ENCODE measurements at places on chromosomes 5 and 9.

GRCh38 chr5:76790632-76791290 is 28.1 kb upstream of the F2RL1 start:
- no peak for DNase-seq

- DNase-seq: no peak
Measured at GRCh38 chr5:64292611-64293215, 127.1 kb downstream of the RNF180 start.

DNA sequence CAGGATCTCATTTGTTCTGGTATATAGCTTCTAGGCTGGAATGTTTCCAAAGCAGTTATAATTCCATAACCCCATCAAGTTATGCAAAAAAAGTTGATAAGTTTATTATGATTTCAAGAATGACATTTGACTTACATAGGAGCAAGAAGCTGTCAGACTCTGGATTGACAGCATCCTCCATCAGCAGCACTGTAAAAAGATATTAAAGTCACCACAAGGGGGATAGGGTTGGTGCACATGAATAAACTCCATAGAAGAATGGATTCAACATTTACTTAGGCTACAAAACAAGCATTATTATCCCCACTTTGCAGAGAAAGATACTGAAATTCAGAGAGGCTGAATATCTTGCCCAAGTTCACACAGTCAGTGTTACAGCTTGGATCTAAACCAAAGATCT is 208.9 kb upstream of the SLC30A5 start:
- DNase-seq: no peak

DNA sequence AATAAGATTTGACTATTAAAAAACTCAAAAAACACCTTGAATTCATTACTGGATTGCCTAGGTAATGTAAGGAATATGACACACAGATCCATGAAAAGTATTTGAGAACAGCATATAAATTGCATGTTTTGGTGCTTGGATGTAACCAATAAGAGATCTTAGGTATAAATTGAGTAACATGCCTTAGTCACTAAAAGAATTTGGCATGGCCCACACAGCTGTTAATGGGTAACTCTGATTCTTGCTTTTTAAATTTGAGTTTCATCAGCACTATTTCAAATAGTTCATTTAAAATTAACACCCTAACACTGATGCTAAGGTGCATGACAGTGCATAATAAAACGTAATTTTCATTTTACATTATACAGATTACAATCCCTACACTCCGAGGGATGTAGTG is 779.3 kb upstream of the WWC1 start:
- no peak for DNase-seq

GRCh38 chr5:151740336-151740942 is 18.0 kb downstream of the ATOX1 start:
- DNase-seq: peak; percentile 90

DNA sequence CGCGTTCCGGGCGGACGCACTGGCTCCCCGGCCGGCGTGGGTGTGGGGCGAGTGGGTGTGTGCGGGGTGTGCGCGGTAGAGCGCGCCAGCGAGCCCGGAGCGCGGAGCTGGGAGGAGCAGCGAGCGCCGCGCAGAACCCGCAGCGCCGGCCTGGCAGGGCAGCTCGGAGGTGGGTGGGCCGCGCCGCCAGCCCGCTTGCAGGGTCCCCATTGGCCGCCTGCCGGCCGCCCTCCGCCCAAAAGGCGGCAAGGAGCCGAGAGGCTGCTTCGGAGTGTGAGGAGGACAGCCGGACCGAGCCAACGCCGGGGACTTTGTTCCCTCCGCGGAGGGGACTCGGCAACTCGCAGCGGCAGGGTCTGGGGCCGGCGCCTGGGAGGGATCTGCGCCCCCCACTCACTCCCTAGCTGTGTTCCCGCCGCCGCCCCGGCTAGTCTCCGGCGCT is at the start of gene DAPK1:
Gene DAPK1, plus strand, starts transcription at position 264 of the 442 bp plus-strand sequence. CDS start 1,211 bp downstream, outside the sequence.
- DNase-seq: peak; percentile 91

DNA sequence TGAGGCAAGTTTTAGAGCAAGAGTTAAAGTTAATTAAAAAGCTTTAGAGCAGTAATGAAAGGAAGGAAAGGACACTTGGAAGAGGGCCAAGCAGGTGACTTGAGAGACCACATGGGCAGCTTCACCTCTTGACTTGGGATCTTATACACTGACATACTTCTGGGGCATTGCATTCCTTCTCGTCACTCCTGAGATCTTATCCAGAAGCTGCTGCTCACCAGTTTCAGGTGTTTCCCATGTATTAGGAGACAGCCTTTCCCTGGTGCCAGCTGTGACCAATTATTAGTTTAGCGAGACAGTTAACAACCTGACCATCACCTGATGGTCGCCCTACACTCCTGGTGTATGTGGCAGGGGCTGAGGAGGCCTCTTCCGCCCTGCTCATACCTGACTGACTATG is 382.1 kb downstream of the KDM4C start:
- DNase-seq: no peak

DNA sequence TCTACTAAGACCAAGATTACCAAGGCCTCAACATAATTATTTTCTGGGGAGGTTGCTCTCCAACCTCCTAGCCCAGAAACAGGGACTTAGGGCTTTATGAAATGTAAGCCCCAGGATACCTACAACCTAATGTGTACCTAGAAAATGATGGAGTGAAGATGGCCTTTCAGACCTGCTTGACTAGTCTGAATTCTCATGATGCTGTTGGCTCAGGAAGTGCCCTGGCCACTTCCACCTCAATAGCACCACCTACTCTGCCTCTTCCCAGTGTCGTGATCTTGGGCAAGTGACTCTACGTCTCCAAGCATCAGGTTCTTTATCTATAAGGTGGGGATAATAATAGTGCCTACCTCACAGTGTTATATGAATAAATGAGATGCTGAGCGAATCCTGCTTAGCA is 57.9 kb upstream of the GARNL3 start:
- no peak for DNase-seq

GRCh38 chr5:147704544-147704943 is 78.0 kb downstream of the JAKMIP2 start:
- no peak for DNase-seq

- DNase-seq: no peak
Measured at GRCh38 chr5:180607861-180608571, 16.7 kb upstream of the SCGB3A1 start.

DNA sequence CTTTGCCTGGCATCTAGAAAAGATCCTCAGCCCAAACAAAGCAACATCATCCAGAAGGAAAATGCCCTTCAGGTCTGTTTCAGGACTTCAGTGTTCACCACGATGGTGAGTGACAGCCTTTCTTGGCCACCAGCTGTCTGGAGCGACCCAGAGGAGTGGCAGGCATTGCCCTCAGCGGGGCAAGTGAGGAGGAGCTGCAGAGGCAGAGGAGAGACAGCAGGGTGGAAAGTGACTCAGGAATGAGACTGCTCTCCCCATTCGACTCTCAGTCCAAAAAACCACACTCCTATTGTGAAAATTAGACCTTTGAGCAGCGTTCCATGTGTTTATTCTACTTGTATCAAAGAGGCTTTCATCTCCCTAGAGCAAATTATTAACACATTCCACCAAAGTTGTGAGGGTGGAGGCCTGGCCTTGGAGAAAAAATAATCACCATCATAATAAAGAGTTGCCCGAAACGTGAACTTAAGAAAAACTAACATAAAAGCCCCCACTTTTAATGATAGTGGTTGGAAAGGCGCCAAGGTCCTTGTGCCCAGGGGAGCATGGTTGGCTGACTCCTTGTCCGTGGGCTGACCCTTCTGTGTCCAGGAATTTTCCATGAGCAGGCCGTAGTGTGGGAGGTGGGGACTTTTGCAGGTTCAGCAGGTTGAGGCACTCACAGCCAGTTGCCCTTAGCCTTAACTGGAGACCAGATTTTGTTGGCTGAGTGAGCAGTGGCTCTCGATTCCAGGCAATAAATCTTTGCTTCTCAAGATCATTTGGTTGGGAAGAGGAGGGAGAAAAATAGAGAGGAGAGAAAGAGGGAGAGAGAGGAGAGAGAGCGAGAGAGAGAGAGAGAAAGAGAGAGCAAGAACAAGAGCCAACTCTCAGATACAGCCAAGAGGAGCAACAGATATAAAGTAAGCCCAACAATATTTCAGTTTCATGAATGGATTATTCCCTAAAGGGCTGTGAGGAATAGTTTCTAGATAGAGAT is 125.9 kb upstream of the ANKRD55 start:
- DNase-seq: no peak

- no peak for DNase-seq
Measured at GRCh38 chr5:37601163-37601562, 222.0 kb downstream of the WDR70 start.

DNA sequence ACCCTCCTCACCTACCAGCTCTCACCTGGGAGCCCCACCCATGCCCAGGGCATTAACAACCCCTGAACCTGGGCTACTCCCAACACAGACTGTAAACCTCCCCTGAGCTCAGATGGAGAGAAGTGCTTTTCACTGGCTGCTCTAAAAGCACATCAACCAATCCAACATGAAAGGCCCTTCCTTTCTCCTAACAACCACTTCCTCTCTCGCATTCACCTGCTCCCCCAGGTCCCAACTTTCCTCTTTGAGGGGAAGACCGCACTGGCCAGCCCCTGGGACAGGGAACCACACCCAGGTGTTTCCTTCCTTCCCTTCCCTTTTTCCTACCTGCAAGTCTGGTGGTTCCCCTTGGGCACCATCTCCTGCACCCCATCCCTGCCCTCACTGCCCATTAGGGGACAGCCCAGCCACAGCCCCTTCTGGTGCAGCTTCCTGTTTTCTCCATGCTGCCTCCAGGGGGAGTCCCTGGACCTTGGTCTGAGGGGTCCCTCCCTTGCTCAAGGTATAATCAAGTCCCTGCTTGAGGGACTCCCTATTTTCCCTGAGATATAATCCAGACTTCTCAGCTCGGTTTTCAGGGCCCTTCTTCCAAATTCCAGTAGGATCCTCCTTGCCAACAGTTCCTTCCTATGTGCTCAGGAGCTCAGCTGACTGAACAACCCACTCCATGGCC is 30.5 kb upstream of the DAB2IP start:
- no peak for DNase-seq

GRCh38 chr5:4205398-4205797 is 609.8 kb downstream of the IRX1 start:
- DNase-seq: no peak

- DNase-seq: no peak
Measured at GRCh38 chr9:135281791-135282737, 194.6 kb downstream of the OLFM1 start.

DNA sequence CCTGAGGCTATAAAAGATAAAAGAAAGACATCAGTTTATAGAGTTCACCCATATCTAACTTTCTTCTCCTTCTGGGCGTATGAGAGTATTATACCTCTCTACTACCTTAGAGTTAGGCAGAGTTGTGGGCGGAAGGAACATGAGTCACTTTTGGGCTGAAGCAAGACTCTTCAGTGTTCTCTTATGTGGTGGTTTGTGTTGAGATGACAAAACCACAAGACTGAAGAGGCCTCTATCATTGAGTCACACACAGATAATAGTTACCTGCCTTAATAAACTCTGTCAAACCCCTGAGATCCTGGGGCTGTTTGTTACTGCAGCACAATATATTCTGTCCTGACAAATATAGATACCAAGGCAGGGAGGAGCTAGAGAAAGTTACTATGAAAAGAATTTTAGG is 184.2 kb downstream of the EFNA5 start:
- no peak for DNase-seq

GRCh38 chr5:151034422-151035379 is 14.3 kb downstream of the GPX3 start:
- no peak for DNase-seq

GRCh38 chr5:141788296-141788970 is 89.8 kb downstream of the PCDH1 start:
- no peak for DNase-seq

- DNase-seq: no peak
Measured at GRCh38 chr5:141904551-141904950, 19.1 kb upstream of the DELE1 start.

GRCh38 chr5:130710596-130710995 is 454.5 kb downstream of the HINT1 start:
- DNase-seq: no peak

DNA sequence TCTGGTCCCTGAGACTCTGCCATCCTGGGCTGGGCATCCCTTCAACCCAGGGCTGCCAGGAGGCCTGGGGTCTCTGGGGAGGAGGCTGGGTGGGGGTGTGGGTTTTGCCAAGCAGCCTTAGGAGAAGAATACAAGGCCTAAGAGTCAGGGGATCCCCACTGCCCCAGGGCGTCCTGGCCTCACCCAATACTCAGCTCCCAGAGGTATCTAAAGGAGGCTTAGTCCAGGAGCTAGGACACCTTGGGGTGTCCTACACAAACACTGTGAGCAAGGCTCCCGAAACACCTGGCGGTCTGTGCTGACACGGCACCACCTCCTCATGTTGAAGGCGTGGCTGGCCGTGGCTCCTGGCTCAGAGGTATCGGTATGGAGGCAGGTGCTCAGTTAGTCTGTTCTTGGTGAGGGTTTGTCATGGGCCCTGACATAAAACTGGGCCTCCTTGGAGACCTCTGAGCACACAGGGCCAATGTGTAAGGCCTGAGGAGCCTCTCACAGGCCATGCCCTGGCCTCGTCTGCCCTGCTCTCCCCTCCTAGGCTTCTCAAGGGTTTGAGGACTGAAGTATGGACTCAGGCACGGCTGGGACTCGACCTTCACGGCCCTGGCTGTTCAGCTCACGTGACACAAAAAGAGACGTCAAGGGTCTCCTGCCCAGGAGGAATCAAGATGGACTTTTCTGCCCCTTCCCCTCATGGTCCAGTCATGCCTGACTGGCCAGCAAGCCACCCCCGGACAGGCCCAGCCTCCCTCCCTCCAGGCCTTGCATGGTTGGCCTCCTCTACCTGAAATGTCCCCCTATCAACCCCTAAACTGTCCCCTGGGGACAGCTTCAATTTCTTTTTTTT is 277.3 kb downstream of the FSTL4 start:
- no peak for DNase-seq

GRCh38 chr5:135230251-135230925 is 168.6 kb downstream of the MACROH2A1 start:
- no peak for DNase-seq

- no peak for DNase-seq
Measured at GRCh38 chr5:55667938-55668337, 44.2 kb downstream of the SLC38A9 start.

DNA sequence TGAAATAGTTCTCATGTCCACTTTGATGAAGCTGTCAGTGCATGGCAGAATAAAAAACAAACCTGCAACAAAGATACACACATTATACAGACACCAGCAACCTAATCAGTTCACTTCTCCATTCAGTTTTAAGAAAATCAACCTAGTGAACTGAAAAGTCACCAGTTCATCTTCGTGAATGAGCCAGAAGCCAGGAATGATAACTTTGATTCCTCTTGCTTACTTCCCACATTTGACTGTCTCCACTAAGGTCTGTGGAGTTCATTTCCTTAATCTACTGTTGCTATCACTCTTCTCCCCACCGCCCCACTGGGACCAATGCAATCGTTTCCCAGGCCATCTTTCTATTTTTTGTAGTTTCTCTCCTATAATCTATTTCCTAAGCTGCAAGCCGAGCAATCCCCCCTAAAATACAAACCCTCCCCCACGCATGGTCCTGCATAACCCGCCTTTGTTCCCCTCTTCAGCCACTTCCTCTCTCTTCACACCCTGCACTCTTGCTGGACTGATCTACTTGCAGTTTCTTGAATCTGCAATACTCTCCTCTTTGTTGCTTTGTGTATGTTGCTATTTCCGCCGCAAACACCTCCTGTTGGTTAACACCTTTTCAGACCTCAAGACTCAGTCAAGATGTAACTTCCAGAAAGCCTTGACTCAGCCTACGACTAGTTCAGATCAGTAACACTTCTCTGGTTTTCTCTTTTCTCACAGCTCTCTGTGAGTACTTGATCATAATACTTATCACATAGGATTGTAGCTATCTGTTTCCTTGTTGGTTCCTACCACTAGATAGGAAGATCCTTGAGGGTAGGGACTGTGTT is 16.6 kb downstream of the STOM start:
- no peak for DNase-seq

- DNase-seq: no peak
Measured at GRCh38 chr5:103452666-103453065, 109.9 kb downstream of the NUDT12 start.

Measured in osteocyte (in vitro differentiated cells).